ENCODE measurements at places on chromosomes 6 and 20.

DNA sequence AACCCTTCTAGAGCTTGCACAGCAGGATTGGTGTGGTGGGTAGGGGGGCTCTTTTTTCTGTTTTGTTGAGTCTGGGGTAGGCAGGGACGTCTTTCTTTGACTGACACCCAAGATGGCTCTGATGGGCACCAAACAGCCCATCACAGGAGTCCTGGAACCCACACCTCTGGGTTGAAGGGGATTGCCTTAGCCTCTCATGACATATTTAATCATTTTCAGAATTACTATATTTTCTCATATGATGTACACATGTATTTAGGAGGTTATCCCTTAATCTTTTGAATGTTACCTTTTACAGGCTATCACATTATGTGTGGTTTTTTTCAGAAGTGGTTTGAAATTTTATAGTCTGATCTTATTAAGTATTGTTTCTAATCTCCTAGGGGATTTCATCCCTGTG is 64.6 kb downstream of the RPP40 start:
- DNase-seq = no peak

DNA sequence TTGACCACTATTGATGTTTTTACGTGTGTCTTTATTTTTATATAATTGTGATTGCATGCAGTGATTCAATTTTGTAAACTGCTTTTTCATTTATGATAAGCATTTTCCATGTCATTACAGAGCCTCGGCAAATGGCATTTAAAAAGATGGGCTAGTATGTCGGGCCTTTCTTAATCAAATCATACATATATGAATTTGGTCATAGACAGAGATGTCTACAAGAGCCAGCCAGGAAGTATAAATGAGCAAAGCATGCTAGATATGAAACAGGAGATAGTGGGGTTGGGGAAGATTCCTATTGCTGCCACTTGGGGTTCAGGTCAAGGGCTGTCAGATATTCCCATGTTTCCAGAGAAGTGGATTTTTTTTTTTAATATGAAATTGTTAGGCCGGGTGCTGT is 20.0 kb downstream of the KIF3B start:
- DNase-seq = no peak

DNA sequence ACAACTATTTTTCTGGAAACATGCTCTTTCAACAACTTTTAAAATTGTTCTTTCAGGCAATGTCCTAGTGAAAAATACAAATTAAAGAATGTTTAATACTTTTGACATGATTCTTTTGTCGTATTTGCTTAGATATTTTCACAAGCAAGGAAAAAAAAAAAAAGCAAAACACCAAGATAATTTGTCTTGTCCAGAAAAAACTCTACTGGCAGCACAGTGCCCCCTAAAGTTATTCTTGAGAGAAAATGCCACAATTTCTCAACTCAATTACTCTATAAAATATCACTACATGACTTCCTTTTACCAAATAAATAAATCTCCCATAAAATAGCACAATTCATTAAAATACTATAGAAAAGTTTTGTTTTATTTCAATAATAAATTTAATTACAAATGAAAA is 652.5 kb upstream of the EPHA7 start:
- no peak for DNase-seq

- DNase-seq = no peak
Measured at GRCh38 chr6:168582571-168582981, 141.6 kb downstream of the SMOC2 start.

GRCh38 chr6:87705070-87705691 is 3.1 kb upstream of the AKIRIN2 start:
- DNase-seq = no peak

DNA sequence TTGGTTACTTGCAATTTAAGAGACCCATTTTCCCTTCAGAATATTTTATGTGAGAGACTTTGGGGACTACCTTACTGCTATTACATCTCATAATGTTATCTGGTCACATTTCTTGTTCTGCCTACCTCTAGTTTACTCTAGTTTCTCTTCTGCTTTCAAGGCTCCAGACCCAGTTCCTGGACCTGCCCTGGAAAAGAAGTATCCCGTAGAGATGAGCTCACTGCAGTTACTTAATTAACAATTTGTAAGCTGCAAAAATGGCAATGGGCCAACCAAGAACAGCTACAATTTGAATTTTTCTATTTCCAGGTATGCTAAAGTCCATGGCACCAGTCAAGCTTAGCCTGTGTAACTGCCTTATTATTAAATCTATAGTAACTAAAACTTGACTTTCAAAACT is 25.0 kb downstream of the TAB2 start:
- DNase-seq = no peak

DNA sequence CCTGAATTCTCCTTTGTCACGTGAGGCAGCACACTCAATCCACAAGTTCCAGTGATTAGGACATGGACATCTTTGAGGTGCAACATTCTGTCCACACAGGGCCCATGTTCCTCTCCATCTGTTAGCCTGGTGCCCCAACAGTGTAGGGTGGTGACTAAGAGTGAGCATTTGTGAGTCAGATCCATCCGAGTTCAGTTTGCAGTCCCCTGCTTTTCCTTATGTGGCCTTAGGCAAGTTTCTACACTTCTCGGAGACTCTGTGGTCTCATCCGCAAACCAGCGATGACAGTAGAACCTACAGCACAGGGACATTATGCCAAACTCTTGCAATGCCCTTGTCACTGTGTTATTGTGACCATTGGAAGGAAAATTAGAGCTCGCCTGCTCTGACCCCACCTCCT is 178.7 kb upstream of the CDH4 start:
- no peak for DNase-seq

DNA sequence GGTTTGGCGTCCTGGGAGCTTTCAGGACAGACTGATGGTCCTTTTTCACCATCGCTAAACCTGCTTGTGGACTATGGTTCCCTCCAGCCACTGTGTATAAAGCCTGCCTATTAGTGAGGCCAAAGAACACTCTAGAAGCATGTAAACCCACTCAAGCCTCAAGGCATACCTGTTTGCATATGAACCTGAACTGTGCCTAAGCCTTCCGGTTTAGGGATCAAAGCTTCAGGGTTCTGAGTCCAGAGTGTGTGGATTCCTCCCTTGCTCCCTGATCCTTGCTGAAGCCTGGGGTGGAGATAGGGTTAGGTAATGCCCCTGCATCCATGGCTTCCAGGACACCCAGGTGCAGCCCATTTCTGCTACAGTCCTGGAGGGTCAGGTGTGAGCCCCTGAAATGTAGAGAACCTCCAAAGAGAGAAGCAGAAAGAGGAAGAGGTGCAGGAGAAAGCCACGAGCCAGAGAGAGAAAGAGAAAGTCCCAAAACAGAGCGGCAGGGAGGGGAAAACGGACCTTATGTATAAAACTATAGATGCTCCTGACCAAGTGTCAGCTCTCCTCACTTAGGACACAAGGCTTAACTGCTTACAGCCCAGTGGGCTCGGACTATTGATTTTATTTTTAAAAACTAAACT is 93.3 kb downstream of the SCML4 start:
- DNase-seq = no peak

GRCh38 chr6:40986364-40986763 is 52.7 kb downstream of the UNC5CL start:
- no peak for DNase-seq

DNA sequence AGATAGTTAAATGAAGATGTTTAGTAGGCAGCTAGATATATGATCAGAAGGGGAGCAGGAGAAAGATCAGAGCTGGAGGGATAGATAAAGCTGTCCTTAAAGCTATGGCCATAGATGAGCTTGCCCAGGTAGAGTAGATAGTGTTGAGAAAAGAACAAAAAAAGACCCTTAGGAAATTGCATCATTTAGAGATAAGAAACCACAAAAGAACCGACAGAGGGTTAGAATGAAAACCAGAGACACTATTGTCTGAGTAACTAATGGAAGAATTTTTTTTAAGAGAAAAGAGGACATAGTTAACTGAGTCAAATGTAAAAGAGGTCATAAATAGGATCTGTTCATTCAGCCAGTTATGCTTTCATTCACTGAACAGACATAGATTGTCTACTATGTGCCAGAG is 101.8 kb downstream of the TNFAIP3 start:
- no peak for DNase-seq

GRCh38 chr20:51223183-51223720 is 200.3 kb upstream of the KCNG1 start:
- no peak for DNase-seq

GRCh38 chr6:44020664-44021425 is 106.4 kb downstream of the MRPL14 start:
- no peak for DNase-seq

DNA sequence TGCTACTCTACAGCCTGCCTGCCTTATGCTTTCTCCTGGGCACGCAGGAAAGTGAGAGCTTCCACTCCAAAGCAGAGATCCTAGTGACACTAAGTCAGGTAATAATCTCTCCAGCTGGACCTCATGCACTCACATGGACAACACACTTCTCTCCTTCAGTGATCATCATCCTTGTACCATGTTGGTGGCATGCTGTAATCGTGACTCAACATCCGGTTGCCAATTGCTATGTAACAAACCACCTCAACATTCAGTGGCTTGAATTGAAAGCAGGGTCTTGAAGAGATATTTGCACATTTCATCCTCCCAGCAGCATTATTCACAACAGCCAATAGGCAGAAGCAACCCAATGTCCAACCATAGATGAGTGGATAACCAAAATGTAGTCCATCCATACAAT is 40.3 kb upstream of the PPP1R3G start:
- DNase-seq = no peak

Data from GM04503 (cell line).